ENCODE measurements at places on chromosomes 6 and 20.

- no peak for DNase-seq
Measured at GRCh38 chr20:52309181-52309580, 117.6 kb upstream of the ZFP64 start.

DNA sequence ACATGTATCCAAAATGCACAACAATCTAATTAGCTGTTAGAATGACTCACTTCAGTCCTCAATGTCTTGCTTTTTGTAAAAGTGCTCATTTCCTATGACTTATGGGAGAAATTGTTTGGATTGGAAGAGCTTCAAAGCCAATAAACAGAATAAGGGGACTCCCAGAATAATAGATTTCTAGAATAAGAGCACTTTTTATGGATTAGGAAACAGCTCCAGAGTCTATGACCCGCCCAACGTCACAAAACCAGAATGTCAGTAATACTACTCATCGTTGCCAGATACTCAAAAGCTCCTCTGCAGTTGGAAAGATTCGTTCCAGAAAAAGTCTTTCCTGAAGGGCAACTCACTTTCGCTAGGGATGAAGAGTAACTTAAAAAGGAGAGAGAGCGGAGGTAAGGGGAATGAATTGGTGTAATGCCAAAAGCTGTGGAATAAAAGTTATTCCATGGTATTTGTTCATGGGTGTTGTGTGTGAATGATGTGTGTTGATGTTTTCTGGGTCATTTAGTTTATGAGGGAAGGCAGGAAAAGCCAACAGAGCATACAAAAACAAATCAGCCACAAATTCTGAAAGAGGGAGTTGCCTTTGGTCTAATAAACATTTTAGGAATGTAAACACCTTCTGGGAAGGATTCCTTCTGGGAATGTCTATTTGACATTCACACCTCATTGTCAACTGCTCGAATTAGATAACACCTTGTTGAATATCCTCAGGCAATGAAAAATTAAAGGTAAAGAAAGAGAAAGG is 64.6 kb downstream of the SYNE1 start:
- no peak for DNase-seq

DNA sequence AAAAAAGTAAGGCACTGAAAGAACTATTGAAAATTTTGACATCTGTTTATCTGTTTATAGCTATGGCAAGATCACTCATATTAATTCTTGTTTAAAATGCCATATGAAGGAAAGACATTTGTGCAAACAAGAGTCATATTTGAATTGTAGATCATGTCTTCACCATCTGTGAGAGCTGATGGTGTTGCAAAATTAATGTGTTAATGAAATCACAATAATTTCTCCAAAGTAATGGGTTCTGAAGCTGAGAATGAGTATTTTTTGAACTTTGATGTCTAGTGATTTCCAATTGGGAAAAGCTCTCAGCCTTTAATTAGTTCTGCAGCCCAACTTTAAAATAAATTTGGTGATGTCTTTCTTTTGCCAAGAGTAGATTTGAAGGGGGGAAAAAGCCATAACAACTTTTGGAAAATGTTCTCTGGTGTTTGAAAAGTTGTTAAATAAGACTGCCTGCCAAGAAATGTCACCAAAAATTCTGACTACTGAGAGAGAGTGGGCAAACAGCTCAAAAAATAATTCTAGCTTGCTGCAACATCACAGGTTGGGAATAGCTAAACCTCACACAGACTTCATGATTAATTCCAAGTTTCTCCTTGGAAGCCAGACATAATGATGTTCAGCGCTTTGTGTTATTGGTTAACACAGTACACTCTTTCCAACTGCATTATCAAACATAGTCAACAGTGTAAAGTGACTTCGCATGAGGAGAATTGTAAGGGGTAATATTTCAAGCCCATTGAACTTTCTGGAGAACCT is 142.6 kb downstream of the SOBP start:
- no peak for DNase-seq

DNA sequence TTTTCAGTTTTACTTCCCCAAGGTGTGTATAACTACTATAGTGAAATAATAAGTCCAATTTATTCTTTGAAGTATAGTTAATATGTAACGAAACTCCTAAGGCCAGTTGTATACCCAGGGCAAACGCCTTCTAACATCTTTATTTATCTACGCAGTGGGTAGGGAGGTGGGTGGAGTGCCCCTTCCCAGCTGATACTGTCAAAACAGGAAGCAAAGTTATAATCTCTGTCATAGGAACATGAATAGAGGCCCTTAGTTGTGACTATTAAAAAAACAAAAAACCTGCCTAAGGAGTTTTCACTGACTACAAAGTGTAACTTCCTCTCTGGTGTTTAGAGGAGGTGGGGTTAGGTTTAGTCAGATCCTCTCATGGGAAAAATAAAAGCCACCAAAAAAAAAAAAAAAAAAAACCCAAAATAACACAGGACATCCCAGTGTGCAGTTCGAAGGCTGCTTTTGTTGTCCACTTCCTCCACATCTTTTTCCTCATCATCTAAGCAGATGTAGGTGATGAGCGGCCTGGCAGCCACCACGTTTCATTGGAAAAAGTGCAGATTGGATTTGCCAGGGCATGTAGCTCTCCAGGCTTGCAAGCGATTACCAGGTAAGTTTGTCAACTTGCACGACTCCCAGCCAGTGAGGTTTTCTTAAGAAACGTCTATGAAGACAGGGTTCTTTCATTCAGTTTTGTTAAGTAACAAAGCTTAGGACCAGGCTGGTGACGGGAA is 58.7 kb downstream of the UTRN start:
- DNase-seq: peak; percentile 45

GRCh38 chr6:135910790-135911618 is 59.5 kb downstream of the PDE7B start:
- no peak for DNase-seq

Data from GM10248 (cell line).